ENCODE measurements at places on chromosomes 1 and 21.

DNA sequence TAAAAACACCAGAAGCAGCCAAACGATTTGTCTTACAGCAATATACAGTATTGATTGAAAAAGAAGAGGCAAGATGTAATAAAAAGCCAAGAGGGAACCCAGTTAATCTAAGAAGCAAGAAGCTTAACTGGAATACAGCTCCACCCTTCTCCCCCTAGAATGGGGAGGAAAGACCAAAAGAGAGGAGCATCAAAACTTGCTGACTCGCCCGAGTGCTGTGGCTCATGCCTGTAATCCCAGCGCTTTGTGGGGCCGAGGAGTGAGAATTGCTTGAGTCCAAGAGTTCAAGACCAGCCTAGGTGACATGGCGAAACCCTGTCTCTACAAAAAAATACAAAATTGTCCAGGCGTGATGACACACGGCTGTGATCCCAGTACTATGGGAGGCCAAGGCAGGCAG lies 32.2 kb downstream of the BRWD1 start:
- no peak for DNase-seq

- no peak for DNase-seq
These were observed 166.2 kb downstream of the URB2 start for GRCh38 chr1:229792012-229792975.

DNA sequence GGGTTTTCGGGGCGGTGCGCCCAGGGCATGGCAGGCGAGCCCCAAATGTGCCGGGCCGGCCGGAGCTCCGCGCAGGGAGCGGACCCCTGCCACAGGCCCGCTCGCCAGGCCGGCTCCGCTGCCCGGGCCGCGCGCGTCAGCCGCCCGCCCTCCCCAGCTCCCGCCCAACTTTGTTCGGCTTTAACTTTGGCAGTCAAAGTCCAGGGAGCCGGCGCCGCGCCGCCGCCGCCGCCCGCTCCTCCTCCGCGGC lies 488 bp downstream of the SLC35D1 start:
- DNase-seq: no peak

- no peak for DNase-seq
These were observed 27.3 kb upstream of the TP53BP2 start for GRCh38 chr1:223873044-223873443.

DNA sequence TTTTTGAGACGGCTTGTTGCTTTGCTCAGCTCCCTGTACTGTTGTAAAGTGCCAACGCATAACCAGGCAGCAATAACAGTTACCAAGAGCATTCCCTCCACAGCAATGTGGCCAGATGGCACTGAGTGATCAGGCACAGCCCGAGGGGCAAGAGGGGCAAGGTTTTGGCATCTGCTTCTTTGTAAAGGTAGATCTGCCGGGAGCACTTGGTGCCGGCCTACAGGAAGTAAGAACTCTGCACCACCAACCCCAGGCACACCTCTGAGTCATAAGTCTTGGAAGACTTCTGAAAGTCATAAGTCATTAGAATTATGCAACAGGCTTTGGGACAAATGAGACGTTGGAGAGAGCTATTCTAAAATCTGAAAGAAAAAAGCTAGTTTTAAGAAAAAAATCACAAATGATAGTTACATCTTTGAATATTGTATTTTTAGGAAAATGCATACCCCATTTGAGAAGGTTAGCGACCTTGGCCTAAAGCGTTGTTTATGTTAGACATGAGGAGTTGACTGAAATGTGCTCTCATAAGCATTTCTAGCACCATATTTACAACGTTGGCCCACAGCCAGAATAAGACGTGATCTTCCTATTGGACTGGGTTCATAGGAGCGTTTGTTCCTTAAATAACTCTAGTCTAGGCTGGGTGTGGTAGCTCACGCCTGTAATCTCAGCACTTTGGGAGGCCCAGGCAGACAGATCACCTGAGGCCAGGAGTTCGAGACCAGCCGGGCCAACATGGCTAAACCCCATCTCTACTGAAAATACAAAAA lies 37.7 kb upstream of the MAP10 start:
- DNase-seq: peak; percentile 95

DNA sequence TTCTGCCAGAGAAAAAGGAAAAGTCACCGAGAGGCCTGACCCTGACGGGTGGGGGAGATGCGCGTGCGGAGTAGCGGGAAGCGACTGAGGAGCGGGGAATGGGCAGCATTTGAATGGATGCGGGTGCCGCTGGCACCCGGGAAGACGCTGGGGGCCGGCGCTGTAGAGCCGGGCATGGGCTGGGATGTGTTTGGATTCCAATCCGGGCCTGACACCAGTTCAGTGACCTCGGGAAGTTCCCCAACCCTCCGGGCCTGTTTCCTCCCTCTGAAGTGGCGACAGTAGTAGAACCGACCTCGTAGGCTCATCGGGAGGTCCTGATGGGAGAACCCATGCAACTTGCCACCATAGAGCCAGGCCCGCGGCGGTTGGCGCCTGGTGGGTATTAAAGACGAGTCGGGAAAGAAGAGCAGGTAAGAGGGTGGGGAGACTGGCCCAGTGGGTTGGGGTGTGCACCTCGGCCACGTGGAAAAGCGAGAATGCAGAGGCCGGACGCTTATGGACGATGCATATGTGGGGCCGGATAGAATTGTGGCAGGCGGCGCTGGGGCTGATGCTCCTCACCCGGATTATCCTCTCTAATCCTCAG lies 642 bp upstream of the SLC16A1 start:
- no peak for DNase-seq

DNA sequence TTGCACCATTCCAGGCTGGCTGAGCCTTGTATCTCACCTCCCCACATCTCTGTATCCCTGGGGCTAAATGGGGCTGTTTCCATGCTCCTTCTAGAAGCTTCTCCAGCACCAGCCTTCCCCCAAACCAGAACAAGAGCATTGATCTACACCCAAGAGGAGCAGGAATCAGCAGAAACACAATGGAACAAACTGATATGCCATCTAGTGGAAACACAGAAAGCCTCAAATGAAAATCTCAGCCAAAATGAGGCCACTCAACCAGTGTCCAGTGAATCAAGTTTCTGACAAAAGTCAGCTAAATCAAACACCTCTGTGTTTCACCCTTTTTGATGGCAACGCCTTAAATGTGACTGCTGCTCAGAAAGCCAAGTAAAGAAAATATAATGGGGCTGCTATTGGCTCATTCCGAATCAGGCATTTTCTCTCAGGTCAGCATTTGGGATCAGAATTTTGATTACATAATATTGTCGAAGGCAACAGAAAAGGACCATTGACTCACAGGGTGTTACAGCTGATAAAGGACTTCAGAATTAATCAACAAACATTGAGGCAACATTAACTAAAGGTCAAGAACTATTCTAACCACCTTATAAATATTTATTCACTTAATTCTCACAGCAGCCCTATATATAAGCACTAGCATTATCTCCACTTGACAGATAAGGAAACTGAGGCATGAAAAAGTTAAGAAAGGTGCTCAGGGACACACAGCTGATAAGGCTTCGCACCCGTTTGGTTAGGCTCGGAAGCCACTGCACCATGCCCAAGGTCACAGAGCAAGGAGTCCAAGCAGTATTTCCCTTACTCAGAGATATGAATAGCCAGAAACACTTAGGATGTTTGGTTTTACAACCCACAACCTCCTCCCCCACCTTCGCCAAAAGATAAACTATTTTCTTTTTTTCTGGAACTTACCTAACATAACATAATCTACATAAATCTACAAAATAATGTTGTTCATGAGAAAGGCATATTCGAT lies 85.8 kb upstream of the KCNJ15 start:
- DNase-seq: no peak

- DNase-seq: no peak
These were observed 121.8 kb downstream of the TOMM20 start for GRCh38 chr1:235006816-235007215.

DNA sequence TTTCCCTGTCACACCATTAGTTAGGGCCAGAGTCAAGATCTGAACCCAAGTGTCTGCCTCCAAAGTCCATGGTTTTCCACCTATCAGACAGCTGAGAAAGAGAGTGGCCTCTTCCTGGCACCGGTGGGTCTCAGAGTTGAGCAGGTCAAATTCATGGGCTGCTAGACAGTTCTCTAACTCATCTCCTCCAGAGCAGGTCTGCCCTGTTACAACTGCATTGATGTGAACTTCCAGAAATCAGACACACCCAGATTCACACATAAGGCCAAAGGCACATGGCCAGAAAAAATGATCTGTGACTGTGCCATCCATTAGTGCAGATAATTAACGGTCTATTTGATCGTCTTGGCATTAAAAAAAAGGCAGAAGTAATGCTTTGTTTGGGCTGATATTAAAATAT lies 17.5 kb downstream of the SMIM12 start:
- no peak for DNase-seq

- DNase-seq: no peak
These were observed 57.6 kb upstream of the JUN start for GRCh38 chr1:58841455-58841854.

DNA sequence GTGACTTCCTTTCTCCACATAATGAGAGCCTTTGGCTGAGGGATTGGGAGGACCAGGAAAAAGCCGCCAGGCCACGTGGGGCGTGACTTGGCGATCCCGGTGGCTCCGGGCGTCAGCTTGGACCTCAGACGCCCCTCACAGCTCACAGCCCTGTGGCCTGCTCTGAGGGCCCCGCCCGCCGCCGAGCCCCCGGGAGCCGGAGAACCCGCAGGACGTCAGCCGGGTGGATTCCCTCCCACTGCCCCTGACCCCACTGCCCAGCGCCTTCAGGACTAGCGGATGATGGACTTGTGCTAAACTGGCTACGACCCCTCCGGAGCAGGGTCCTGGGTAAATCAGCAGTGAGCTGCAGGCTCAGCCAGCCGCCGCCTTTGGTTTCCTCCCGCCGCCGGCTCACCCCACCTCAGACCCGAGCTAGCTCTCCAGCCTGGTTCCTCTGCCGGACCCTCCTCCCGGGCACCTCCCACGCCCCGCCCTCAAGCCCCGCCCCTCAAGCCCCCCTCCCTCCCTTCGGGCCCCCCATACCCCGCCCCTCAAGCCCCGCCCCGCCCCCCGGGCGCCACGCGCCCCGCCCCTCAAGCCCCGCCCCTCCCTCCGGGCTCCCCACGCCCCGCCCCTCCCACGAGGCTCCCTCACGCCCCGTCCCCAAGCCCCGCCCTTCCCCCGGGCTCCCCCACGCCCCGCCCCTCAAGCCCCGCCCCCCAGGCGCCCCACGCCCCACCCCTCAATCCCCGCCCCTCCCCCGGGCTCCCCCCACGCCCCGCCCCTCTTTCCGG lies 10.0 kb upstream of the FAAP20 start:
- peak; percentile 60 for DNase-seq

GRCh38 chr1:206021008-206021625 lies 2.6 kb downstream of the CTSE start:
- DNase-seq: no peak

GRCh38 chr1:9251501-9251900 lies 16.9 kb downstream of the H6PD start:
- no peak for DNase-seq

DNA sequence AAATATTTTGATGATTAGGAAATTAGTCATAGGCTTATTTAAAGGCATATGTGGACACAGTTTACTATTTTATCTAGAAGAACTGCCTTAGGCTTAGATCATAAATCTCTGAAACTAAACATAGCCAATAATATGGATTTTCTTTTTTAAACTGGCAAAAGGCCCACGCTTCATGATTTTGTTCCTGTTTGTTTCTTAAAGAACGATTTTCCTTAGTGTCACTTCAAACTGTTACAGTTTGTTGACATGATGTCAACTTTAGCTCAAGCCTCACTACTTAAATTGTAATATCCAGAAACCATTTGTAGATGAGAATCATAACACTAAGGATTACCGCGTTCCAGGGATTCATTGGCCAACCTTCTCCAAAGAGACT lies 322.6 kb downstream of the HHIPL2 start:
- no peak for DNase-seq

DNA sequence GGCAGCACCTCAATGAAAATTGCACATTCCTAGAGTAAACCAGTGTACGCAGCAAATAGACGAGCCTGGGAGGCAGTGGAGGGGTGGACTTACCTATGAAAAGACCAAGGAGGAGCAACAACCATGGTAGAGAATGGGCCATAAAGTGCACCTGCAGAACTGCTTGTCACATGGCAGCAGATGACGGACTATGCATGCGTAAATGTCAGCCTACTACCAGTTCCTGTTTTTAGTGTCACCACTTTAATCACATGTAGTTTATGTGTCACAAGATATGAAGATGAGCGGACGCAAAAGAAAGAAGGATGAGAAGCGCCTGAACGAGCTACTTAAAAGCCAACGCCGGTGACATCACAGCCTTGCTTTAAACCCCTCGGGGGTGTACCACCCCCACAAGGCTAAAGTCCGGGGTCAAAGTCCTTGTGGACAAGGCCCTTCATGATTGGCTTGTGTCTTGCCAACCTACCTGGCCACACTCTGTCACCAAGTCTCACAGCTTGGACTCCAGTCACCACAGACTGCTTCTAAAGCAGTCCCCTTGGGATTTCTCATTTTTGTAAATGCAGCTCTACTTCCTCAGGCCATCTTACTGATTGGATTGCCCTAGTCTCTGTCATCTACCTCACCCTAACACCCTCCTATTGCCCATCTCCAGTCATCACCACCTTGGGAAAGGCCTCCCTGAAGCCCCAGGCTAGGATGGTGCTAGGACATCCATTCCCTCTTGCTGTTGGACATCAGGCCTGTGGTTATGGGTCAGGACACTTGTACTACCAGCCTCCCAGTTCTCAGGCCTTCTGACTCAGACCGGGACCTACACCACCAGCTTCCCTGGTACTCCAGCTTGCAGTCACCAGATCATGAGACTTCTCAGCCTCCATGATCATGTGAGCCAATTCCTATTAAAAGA lies 6.0 kb upstream of the LY9 start:
- DNase-seq: peak; percentile 81

- DNase-seq: peak; percentile 86
These were observed 170.8 kb downstream of the NFIA start for GRCh38 chr1:61253059-61253735.

- no peak for DNase-seq
These were observed 68.5 kb upstream of the SDC3 start for GRCh38 chr1:30977105-30977504.

GRCh38 chr21:36125512-36126207 lies 9.2 kb upstream of the CBR3 start:
- DNase-seq: peak; percentile 43

DNA sequence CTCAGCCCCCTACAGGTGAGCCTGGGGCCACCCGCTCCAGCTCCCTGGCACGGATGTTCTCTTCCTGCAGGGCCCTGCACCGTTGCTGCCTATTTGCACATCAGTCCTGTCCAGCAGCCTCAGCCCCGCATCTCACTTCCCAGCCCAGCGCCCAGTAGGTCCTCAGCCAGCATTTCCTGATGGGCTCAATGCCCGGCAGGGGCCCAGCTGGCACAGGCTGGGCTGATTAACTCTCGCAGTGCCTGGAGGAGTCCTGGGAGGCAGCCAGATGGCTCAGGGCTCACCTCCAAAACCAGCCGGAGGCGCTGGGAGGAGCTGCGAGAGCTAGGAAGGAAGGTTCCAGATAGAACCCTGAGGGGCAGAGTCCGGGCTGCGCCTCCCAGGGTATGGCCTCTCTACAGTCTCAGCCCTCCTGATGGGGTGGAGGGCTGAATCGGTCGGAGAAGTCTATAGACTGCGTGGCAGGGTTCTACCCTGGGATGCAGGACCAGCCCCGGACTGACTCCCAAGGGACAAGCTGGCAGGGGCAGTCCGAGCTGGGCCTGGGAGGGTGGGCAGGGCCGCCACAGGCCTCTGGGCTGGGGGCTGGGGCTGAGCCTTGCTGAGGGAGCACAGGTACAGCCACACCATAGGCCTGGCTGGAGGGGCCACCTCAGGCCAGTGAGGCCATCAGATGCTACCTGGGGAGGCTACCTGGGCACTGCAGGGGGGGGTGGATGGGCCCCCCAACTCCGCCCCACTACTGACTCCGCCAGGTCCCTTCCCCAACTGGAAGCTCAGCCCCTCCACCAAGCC lies 19.2 kb upstream of the CLSTN1 start:
- DNase-seq: no peak

- no peak for DNase-seq
These were observed 4.8 kb downstream of the STUM start for GRCh38 chr1:226553266-226553923.

- no peak for DNase-seq
These were observed 42.3 kb downstream of the CC2D1B start for GRCh38 chr1:52323731-52324130.

Data from MV-4-11 (cell line).